ENCODE measurements at places on chromosomes 6 and 20. TPM values are rescaled to one million over a fixed set of nuclear protein-coding genes. Genes with fewer than 3 reads are reported as not detected.

Gene LY6G6C
- total RNA-seq: not detected

Gene TMEM74B
- total RNA-seq: not detected

Gene FBXO9
- 31.7 TPM for total RNA-seq

Gene MEP1A
- not detected for total RNA-seq

Gene NFKBIE
- total RNA-seq: 3.3 TPM

Gene EPB41L1
- 12.0 TPM for total RNA-seq

Gene RAD21L1
- under 0.01 TPM for total RNA-seq

All from bronchial smooth muscle cell (primary cell).